ENCODE measurements at places on chromosomes 6 and 20. TPM values are rescaled to one million over a fixed set of nuclear protein-coding genes. Genes with fewer than 3 reads are reported as not detected.

Gene C6orf47
- 17.4 TPM for total RNA-seq

Gene AGPAT4
- total RNA-seq, result 1.3 TPM

Gene FUT9
- not detected for total RNA-seq

Gene TMC2
- not detected for total RNA-seq

Gene RRAGD
- total RNA-seq, result 17.6 TPM

Gene PHACTR2
- total RNA-seq, result 5.4 TPM

Gene XKR7
- 0.06 TPM for total RNA-seq

Gene PGC
- total RNA-seq, result not detected

Gene PRPH2
- not detected for total RNA-seq

Gene KCNQ5
- total RNA-seq, result 25.8 TPM

Gene WFDC12
- not detected for total RNA-seq

Gene KCNK16
- total RNA-seq, result not detected

Gene C6orf52
- total RNA-seq, result 1.0 TPM
